Mammary epithelial cell (primary cell): ENCODE measurements at places on chromosomes 16 and 17. TPM values are rescaled to one million over a fixed set of nuclear protein-coding genes. Genes with fewer than 3 reads are reported as not detected.

Gene CRLF3
- 17.6 and 18.7 TPM in 2 replicates for total RNA-seq

Gene ARL17B
- total RNA-seq, result 3.7 TPM

Gene LITAFD
- total RNA-seq, result not detected

Gene MYH2
- not detected for total RNA-seq

Gene LPO
- total RNA-seq, result not detected in 2 replicates

Gene KRT28
- not detected in 2 replicates for total RNA-seq

Gene ANKRD40CL
- not detected for total RNA-seq
